GM23248 (cell line): ENCODE measurements at places on chromosomes 6 and 20.

- no peaks in the 10 kb centered on the region for H3K27me3 ChIP-seq
- H3K4me3 ChIP-seq, result no peak overlapping the region
- H3K4me1 ChIP-seq, result no peaks in the 10 kb centered on the region
- no peaks in the 10 kb centered on the region for H3K36me3 ChIP-seq
- no peak overlapping the region for H3K27ac ChIP-seq
Observed at GRCh38 chr6:88142297-88142668, 23.9 kb downstream of the CNR1 start.

GRCh38 chr6:146679386-146679785, 80.6 kb downstream of the ADGB start:
- no peak overlapping the region for H3K27ac ChIP-seq
- no peak for DNase-seq
- H3K36me3 ChIP-seq, result no peaks in the 10 kb centered on the region

- H3K4me3 ChIP-seq, result no peak overlapping the region
- no peak overlapping the region for H3K27ac ChIP-seq
- no peaks in the 10 kb centered on the region for H3K36me3 ChIP-seq
- H3K4me1 ChIP-seq, result no peaks in the 10 kb centered on the region
- no peak for DNase-seq
- no peaks in the 10 kb centered on the region for H3K27me3 ChIP-seq
Observed at GRCh38 chr6:35967076-35967774, 46.3 kb upstream of the SRPK1 start.

GRCh38 chr6:100915876-100916275, 34.7 kb upstream of the ASCC3 start:
- no peak overlapping the region for H3K4me3 ChIP-seq
- no peaks in the 10 kb centered on the region for H3K27me3 ChIP-seq
- H3K4me1 ChIP-seq, result no peaks in the 10 kb centered on the region
- DNase-seq, result no peak

DNA sequence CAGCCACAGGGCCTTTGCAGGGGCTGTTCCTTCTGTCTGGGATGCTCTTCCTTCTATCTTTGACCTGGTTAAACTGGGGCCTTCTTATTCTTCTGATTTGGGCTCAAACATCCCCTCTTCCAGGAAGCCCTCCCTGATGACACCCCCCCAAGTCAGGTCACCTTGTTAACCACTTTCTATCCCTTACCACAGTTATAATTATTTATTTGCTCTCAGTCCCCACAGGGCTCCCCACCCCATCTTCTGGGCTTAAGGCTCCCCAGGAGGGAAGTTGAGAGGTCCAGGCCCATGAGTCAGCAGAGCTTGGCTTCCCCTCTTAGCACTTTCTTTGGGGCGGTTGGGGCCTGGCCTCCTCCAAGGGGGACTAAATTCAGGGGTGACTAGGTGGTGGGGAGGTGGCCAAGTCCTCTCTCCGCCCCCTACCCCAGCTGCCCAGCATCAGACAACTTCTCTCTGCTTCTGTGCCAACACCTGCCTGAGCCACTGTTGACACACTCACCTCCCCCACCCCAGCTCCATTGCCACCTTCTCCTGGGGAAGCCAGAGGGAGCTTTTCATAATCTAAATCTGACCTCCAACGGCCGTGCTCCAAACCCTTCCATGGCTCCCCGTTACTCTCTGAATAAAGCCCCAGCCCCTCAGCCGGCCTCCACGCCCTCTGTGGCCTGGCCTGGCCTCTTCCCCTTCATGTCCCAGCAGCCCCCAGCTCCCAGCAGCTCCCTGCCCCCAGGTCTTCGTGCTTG, 70.0 kb downstream of the CEBPB start:
- no peak overlapping the region for H3K4me3 ChIP-seq
- H3K27ac ChIP-seq, result no peak overlapping the region
- peak; percentile 29 for DNase-seq
- H3K4me1 ChIP-seq, result peaks cover 16% of the 10 kb centered on the region
- no peaks in the 10 kb centered on the region for H3K36me3 ChIP-seq
